ENCODE measurements at places on chromosomes 2 and 18.

- no peak for DNase-seq
Measured at GRCh38 chr18:10381516-10381915, 72.9 kb upstream of the APCDD1 start.

- no peak for DNase-seq
Measured at GRCh38 chr2:31255911-31256571, 22.1 kb downstream of the EHD3 start.

GRCh38 chr2:74532222-74532621 is 2.5 kb downstream of the HTRA2 start:
- peak; percentile 26 for DNase-seq

DNA sequence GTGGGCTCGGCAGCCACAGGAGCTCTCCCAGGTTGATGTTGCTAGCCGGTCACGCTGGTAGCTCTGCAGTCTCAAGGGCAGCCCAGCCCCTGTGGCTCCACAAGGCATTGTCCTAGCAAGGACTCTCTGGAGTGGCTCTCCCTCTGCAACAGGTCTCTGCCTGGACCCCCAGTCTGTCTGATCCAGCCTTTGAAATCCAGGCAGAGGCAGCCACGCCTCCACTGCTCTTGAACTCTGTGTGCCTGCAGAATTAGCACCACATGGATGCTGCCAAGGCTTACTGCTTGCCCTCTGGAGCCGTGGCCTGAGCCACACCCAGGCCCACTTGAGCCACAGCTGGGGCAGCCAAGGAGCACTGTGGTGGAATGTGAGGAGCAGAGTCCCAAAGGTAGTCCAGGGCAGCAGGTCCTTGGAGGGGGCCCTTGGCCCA is 43.0 kb upstream of the FAHD2A start:
- no peak for DNase-seq

DNA sequence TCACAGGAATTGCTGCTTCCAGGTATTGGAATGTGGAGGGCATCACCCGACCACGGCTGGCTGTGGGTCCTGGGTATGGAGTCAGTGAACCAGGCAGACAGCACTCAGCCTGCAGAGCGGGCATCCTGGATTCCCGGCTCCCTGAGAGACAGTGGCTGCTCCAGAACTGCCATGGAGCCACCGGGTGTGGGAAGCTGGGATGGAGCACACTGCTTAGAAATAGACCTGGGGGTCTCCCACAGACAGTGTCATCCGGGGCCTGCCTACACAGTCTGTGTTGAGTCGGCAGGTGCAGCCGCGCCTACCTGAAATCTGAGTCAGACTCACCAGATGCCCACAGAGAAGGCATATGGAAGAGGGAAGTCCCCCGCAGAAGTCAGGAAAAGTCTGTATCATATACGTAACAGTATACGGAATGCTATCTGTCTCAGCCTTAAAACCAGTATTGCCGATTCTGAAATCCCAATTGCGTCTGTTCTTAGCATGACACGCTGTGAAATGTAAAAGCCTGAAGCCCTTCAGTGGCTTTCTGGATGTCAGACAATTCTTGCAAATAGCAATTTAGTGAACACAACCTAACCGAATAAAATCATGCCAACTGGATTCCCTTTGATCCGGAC is 509.7 kb upstream of the MYT1L start:
- no peak for DNase-seq

Data from NCI-H345 (cell line).